ENCODE measurements at places on chromosomes 1 and 21.

DNA sequence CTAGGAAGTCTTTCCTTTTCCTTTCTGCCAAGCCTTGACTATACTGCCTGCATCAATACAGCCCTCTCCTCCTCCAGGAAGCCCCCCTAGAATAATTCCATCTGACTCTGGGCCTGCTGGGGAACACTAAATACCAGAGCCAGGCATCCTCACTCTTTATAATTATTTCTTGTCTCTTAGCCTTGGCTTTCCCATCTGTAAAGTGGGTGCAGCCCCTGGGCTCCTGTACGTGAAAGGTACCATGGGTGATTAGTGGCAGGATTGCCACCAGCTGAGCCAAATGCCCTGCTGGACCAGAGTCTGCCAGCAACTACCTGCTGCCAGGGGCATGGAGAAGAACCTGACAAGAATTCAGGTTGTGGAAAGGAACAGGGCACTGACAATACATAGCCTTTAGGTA lies 58.7 kb downstream of the LGR6 start:
- no peak for DNase-seq

GRCh38 chr1:245290836-245291235 lies 136.1 kb downstream of the KIF26B start:
- no peak for DNase-seq

DNA sequence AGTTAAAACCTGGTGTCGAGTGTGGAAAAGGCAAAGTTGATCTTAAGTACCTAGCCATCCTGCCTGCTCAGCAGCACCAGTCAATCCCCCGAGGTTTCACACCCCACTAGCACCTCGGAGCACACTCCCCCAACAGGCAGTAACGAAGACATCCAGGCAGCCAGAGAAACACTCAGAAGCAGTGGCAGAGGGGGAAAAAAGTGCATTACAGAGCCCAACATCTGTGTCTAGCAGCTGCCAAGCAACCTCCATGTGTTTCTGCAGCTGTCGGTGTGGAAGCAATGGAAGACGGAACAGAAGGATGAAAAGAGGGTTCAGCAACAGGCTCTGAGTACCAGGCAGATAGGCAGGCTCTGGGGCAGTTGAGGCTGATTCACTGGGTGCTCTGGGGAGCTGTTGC lies 73.4 kb upstream of the PROX1 start:
- DNase-seq = no peak

- no peak for DNase-seq
Observed at GRCh38 chr21:37264808-37265207, 2.3 kb downstream of the VPS26C start.

- DNase-seq = no peak
Observed at GRCh38 chr1:24149866-24150233, 6.9 kb upstream of the IL22RA1 start.

DNA sequence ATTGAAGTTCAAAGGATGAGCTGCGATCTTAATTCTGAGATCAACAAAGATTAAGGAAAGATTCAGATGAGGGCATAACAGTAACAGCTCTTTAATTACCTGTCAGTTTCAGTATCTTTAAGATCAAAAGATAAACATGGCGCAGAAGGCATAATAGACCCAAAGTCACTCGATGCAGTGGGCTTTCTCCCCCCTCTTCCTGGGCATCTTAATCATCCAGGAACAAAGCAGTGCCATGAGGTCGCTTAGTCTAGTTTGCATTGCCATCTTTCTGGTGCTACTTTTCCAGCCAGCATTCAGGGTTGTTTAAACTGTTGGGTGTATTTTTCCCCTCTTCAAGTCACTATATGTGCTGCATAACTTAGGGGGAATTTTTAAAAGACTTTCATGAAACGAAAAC lies 72.3 kb downstream of the HUNK start:
- DNase-seq = no peak

- no peak for DNase-seq
Observed at GRCh38 chr1:212651521-212651920, 43.0 kb downstream of the ATF3 start.

DNA sequence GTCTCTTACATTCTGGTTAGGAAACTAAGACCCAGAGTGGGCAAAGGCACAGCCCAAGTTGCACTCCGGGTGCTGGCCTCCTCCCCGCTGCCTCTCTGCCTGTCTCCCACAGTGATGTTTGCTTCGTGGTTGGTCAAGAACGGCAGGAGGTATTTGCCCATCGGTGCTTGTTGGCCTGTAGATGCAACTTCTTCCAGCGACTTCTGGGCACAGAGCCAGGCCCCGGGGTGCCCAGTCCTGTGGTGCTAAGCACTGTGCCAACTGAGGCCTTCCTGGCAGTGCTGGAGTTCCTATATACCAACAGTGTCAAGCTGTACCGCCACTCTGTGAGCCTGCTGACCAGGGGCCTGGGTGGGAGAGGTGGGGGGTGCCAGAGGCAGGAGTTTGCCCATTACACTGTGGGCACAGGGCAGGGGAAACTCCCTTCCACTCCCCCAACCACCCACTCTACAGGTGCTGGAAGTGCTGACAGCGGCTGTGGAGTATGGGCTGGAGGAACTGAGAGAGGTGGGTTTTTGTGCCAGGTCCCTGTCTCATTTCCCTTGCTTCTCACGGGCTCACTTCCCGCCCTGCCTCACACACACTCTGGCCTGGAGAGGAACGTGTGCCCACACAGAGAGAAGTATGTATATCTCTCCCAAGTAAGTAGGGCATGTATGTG lies 1.9 kb downstream of the BTBD19 start:
- DNase-seq = no peak

- DNase-seq = no peak
Observed at GRCh38 chr1:53138991-53139884, 3.2 kb downstream of the SLC1A7 start.

GRCh38 chr1:203764105-203765028 lies 616 bp upstream of the LAX1 start:
- DNase-seq = no peak

GRCh38 chr1:107617456-107617855 lies 347.5 kb downstream of the VAV3 start:
- no peak for DNase-seq

GRCh38 chr1:203871114-203871880 lies 9.9 kb downstream of the SNRPE start:
- peak; percentile 49 for DNase-seq

- no peak for DNase-seq
Observed at GRCh38 chr1:78492386-78492950, 1.7 kb downstream of the PTGFR start.

DNA sequence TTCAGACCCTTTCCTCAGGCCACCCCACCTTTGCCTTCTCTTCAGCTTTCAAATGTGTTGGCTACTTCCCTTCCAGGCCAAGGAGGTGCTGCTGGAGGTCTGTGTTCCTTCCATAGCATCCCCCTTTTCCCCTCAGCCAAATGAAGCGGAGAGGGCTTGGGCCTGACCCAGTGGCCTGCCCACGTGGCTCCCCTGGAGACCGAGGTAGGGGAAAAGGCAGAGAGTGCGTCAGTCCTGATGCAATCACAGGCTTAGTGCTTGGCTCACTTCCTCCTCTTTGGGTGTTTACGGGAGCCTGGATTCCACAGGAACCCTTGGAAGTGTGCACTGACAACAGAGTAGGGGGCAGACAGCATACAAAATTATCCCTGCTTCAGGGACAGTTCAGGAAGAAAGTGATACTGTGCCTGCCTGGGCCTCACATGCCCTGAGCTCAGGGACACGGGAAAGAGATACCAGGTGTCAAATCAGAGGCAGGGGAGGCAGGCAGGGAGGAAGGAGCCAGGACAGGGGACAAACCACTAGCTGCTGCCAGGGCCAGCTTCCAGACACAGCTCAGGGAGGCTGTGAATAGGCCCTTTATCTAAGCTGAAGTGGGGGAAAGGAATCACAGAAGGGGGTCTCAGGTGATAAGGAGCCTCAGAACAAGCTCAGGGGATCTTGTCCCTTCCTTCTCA lies 16.6 kb upstream of the PTP4A2 start:
- peak; percentile 32 for DNase-seq

DNA sequence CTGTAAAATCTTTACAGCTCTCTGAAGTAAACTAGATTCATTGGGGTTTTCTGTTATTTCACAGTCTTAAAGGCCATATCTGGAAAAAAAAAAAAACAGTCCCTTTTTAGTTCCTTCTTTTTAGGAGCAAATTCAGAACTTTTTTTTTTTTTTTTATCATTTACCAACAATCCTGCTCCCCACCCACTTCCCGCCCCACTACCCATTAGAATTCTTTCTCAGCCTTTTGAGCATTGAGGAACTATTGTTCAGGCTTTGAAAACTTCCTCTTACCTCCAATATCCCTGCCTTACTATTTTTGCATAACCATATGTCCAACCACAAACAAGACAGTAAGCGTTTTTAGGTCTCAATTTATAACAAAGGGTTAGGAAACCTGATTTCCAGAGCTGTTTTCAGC lies 330.1 kb downstream of the PLPP3 start:
- DNase-seq = no peak

GRCh38 chr1:155011437-155012025 lies 8.9 kb downstream of the ZBTB7B start:
- DNase-seq = no peak

DNA sequence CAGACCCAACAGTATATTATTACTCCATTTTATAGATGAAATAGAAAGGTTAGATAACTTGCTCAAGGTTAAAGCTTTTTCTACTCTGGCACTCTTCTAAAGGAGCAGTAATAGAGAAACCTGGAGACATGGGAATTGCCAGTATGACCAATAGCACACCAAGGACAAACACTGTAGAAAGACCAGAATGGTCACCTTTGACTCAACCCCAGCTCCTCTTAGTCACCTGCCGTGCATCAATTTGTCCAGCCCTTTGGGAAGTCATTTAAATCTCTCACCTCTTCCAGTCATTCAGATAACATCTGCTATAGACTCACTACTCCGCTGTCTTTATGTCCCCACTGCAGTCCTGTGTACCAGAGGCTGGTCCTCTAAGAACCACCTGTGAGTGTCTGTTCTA lies 23.9 kb upstream of the SLC44A3 start:
- DNase-seq = no peak

GRCh38 chr21:45146801-45147200 lies 72.4 kb downstream of the ADARB1 start:
- no peak for DNase-seq

GRCh38 chr21:39319251-39319756 lies 5.9 kb upstream of the BRWD1 start:
- no peak for DNase-seq

- DNase-seq = peak; percentile 65
Observed at GRCh38 chr1:55190109-55190508, 25.1 kb downstream of the USP24 start.

DNA sequence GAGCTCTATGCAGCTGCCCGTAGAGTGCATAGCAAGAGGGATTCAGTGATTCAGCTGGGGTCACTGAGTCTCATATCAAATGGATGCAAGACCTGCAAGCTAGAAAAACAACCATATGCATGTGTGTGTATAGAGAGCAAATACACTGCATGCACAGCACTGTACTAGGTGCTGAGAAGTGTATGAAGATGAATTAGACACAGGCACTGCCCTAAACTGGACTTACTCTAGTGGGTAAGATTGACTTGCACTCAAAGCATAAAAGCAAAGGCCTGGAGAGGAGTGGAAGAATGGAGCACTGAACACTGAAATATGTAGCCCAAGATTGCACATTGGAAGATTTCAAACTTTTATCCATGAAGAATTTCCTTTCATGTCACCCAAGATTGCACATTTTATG lies 5.5 kb upstream of the GBP1 start:
- DNase-seq = no peak

GRCh38 chr1:193569096-193569982 lies 382.9 kb upstream of the B3GALT2 start:
- peak; percentile 55 for DNase-seq

DNA sequence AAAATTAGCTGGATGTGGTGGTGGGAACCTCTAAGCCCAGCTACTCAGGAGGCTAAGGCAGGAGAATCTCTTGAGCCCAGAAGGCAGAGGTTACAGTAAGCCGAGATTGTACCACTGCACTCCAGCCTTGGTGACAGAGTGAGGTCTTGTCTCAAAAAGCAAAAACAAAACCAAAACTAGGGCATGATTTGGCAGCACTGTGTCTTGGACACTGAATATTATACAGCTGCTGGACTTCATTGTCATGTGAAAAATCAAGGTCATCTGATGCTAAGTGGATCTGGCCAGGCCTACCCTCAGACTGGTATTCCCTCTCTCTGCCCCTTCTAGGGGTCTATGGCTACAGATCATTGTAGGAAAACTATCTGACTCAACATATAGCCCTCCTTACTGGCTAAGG lies 55.2 kb upstream of the MRPS6 start:
- no peak for DNase-seq

DNA sequence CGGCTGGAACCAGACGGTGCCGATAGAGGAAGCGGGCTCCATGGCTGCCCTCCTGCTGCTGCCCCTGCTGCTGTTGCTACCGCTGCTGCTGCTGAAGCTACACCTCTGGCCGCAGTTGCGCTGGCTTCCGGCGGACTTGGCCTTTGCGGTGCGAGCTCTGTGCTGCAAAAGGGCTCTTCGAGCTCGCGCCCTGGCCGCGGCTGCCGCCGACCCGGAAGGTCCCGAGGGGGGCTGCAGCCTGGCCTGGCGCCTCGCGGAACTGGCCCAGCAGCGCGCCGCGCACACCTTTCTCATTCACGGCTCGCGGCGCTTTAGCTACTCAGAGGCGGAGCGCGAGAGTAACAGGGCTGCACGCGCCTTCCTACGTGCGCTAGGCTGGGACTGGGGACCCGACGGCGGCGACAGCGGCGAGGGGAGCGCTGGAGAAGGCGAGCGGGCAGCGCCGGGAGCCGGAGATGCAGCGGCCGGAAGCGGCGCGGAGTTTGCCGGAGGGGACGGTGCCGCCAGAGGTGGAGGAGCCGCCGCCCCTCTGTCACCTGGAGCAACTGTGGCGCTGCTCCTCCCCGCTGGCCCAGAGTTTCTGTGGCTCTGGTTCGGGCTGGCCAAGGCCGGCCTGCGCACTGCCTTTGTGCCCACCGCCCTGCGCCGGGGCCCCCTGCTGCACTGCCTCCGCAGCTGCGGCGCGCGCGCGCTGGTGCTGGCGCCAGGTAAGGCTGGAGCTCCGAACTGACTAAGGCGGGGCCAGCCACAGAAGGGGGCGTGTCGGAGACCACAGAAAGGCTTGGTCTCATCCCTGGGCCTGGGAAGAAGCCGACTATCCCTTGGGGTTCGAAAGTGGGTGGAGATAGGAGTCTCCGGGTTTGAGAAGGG lies 486 bp downstream of the SLC27A3 start:
- DNase-seq = peak; percentile 64

DNA sequence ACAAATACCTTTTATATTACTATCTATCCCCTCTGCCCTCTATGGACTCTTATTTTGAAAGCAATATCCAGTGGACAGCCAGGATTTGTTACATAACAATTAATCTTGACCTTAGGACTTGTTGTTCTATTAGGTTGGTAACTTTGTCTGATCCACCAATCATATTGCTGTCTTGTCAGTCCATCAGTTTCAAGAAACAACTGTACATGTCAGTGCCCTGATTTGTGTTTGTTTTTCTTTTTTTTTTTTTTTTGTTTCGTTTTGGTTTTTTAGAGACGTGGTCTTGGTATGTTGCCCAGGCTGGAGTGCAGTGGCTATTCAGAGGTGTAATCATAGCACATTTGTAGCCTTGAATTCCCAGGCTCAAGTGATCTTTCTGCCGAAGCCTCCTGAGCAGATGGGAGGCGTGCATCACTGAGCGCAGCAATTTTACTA lies 1.5 kb upstream of the SCP2 start:
- no peak for DNase-seq

DNA sequence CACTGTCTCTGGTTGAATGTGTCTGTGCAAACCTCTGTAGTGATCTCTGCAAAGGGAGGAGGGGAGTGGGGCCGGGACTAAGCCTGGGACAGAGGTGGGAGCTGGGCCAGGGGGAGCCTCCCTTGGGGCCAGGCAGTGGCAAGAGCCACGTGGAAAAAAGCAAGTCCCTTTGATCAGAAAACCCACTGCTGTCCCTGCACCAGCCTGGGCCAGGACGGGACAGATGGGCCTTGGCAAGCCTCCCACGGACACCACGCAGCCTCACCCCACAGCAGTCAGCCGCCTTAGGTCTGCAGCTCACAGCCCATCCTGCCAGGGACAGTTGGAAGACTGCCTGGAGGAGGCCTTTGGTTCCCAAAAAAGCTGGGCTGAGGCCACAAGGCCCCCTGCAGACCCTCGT lies 11.7 kb upstream of the TRAPPC10 start:
- DNase-seq = no peak

Measured in erythroblast (primary cell).